NCI-H1105 (cell line): ENCODE measurements at places on chromosomes 1 and 21.

DNA sequence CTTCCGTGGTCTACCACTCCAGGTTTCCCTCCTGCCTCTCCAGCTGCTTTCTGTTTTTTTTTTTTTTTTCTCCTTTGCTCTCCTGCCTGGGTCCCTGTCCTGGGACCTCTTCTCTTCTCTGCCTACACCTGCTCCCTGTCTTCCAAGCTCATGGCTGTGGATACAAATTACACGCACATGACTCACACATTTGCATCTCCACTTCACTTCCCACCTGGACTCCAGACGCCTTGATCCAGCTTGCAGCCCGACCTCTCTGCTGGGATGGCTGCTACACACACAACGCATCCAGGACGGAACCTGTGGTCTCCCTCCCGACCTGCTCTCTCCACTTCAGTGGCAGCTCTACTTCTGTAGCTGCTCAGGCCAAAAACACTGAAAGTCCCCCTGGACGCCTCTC lies 44.4 kb upstream of the B3GALT5 start:
- DNase-seq: no peak

- DNase-seq: peak; percentile 91
These were observed 11.5 kb upstream of the COL16A1 start for GRCh38 chr1:31715087-31715872.

- DNase-seq: no peak
These were observed 25.9 kb downstream of the STPG1 start for GRCh38 chr1:24387636-24388175.

DNA sequence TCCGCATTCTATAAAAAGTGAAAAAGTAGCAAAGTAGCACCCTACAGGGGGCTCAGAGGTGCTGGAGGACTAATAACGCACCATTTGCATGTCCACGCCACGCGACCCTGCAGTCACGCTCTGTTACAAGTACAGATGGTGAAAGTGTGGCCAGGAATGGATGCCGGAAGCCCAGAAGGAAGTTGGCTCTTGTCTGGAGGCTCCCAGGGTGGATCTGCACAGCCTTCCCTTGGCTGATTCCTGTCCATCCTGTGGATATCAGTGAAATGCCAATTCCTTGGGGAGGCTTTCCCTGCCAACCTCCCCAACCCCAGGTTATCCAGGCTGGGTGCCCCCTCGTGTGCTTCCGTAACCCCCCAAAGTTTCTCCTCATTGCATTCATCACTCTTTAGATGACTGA lies 396.8 kb downstream of the KIF26B start:
- DNase-seq: no peak

- no peak for DNase-seq
These were observed 11.7 kb downstream of the SEMA4A start for GRCh38 chr1:156165083-156165482.

GRCh38 chr1:95742591-95743089 lies 508.6 kb downstream of the RWDD3 start:
- peak; percentile 57 for DNase-seq

DNA sequence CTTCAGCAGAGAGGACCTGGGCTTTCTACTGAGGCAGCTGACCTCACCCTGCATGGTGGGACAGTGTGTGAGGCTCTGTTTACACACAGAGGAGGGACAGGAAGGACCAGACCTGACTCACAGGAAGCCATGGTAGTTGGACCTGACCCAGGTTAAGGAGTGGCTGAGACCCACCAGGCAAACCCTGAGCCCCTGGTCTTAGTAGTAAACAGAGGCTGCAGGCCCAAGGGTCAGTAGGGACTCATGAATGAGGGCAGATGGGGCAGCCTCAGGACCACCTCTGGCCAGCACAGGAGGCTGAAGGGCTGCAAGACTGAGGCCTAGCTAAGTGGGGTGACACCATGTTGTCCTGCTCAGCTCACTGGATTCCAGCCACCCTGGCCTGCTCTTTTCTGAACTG lies 273.2 kb downstream of the GRIK3 start:
- DNase-seq: no peak

DNA sequence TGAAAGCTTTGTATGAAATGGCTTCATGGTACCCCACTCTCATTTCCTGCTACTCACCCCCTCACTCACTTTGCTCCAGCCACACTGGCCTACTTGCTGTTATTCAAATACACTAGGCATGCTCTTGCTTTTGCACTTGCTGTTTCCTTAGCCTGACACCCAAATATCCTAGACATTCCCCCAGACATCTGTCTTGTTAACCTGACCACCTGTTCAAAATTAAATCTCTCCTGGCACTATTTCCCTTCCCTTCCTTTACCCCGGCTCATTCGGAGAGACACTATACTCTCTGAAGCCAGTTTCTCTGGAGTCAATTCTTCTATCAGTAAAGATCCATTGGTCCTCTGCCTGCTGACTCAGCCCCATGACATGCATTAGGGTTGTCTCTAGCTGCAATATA lies 306.0 kb upstream of the SGIP1 start:
- no peak for DNase-seq

DNA sequence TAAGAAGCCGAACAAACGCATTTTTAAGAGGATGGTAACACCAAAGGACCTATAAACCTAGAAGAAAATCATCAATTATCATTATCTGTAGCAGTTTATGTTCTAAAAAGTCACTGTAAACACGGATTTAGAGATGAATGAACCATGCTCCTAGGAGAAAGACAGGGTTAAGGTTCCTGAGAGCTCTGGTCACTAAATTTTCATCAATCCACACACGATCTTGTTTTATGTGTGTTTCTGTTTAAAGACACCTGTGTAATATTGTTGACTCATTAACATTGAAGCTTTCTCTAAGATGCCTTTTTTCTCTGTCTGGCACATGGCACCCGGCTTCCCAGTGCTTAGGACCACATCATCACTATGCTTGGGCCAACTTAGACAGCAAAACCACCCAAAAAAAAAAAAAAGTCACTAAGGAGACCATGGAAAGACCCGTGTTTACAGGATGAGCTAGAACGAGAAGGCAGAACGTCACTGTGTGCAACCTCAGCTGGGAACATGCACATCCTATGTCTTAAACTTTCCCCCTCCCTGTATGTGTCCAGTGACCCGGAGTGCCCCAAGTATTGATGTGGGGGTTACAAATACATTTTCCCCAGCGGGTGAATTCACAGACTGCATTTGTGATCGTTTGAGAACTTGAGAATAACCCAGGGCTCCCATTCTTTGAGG lies 55.8 kb upstream of the PDE9A start:
- DNase-seq: no peak

GRCh38 chr1:208264469-208265121 lies 20.4 kb upstream of the PLXNA2 start:
- no peak for DNase-seq

DNA sequence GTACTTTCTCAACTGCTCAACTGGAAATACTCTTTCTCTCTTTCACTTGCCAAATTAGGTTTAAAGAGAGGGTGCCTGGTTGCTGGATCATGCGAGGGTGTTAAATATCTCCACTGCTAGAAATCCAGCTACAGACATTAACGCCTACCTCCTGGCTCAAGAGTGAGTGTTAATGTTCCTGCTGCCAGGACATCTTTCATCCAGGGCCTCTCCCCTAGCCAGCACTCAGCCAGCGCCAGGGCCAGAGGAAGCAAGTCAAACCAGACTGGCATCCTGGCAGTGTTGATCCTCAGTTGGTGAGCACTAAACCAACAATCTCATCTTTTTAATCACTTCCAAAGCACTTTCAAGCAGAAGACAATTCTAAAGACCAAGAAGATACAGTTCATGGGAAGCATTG lies 92.9 kb upstream of the BARHL2 start:
- DNase-seq: no peak

GRCh38 chr1:204384636-204385352 lies 25.1 kb upstream of the PLEKHA6 start:
- DNase-seq: peak; percentile 24

DNA sequence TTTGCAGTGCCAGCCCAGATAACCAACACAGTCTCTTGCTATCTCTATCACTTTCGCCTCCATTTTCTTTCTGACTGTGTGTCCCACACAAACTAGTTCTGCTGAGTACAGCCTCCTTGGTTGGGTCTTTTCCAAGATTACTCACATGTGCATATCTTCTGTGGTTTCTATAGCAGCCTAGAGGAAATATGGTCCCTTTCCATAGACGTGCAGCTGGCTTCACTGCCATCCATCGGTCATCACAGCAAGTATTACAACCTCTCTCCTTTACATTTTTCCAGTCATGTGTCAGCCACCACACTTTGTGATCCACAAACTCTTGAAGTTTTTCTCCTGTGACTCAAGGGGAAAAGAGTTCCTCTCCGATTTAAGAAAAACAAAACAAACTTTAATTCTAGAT lies 893.4 kb upstream of the ADGRL4 start:
- no peak for DNase-seq

DNA sequence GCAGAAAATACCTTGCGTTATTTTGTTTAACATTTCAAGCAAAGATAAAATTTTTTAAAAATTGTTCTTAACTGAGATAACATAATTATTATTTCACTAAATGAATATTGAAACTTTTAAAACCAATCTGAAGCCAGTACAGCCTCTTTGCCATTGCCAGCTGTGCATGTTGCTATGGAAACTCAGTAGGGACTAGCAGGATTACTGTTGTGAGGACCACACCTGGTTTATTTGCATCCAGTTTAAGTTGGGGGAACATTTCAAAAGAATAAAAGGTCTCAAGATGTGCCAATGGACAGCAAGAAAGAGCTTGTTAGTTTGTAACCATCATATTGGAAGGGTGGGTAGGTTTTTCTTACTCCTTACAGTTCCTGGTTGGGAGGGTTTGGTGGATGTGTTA lies 80.7 kb downstream of the POU2F1 start:
- no peak for DNase-seq

- DNase-seq: no peak
These were observed 16.1 kb downstream of the SERPINC1 start for GRCh38 chr1:173900992-173901391.

DNA sequence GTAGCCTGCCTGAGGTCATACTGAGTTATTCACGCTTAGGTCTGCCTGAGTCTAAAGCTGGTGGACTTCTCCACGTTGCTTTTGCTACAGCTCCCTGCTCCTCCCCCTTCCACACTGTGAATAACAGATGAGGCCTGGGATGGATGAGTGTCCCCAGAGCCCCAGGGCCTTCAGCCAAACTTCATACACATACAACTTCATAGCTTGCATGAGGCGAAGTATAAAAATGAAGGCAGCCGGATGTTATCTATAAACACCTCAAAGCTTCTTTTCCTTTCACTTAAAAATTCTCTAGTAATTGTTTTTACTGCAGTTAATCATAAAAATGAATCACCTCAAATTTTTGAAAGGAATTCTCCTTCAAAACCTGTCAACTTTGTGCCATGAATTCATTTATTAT lies 70.2 kb downstream of the DAB1 start:
- DNase-seq: no peak

GRCh38 chr1:44423591-44424537 lies 18.8 kb downstream of the RNF220 start:
- DNase-seq: no peak
